Ascending aorta (tissue), 2 donors: ENCODE measurements at places on chromosomes 2 and 18. TPM values are rescaled to one million over a fixed set of nuclear protein-coding genes. Genes with fewer than 3 reads are reported as not detected.

RTP5 gene
- not detected for total RNA-seq

ABCG5 gene
- 4.0 TPM for total RNA-seq

ATOH8 gene
- total RNA-seq = 239 TPM

TRIB2 gene
- total RNA-seq = 55.6 TPM

TMEFF2 gene
- total RNA-seq = not detected

UGT1A9 gene
- not detected for total RNA-seq

- DNase-seq = peak; percentile 33
Measured at GRCh38 chr2:121336528-121337294, 51.7 kb upstream of the TFCP2L1 start.

- no peak for DNase-seq
Measured at GRCh38 chr2:207487650-207488311, 42.0 kb upstream of the CREB1 start.

DNA sequence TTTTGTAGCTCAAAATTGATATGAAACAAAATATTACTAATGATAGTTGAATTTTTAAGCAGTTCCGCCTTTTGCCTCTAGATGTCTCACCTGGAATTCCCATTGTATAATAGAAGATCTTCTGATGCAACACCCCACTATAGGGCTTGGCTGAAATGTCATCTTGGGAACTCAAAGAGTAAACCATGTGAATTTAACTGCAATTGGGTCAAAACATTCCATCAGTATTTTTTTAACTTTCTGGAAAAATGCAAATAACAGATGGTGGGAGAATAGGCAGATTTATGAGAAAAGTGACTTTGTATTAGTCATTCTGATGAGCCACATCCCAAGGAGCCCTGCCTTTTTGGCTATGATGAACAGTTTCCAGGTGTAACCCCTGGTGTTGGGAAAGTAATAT, 489.9 kb downstream of the NYAP2 start:
- no peak for DNase-seq

DNA sequence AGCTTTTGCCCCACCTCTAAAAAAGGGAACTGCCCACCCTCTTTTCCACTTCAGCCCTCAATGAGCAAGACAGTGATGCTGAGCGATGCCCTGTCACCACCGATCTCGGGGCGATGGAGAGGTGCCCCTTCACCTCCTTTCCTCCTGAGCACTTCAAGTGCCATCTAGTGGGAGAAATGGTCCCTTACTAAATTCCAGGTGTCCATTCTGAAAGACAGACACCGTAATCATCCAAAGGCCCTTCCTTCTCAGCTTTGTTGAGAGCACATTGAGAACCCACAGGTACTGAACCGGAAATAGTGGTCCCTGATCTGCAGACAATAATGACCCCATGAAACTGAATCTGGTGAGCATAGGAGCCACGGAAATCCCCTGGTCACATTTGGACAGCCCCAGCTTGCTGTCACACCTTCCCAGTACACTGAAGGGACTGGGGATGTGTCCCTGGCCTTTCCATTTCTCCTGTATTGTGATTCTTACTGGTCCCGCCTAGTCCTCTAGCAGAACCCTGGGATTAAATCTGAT, 38.5 kb downstream of the KCTD18 start:
- DNase-seq = no peak

- no peak for DNase-seq
Measured at GRCh38 chr18:50075772-50076171, 119.2 kb downstream of the MYO5B start.

DNA sequence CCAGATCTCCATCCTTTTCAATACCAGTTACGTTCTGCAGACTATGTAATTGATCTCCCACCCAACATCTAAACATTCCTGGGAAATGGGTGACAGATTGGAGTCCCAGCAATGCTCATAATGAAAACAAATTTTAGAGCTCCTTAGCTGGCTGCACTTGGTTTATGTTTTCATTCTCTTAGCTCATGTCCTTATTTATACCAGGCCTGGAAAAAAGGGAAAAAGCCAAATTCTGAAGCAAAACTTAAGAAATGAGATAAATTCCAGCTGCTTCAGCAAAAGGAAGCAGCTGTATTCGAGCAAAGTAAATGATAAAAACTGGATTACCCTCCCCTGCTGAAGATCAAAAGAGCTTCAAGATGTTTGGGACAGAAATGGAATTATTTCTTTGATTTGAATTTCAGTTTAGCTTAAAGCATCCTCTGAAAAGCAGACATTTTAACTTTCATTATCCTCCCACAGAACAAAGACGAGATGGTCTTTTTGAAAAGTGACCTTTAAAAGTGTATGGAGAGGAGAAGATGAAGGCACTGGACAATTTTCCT, 196.5 kb upstream of the THUMPD2 start:
- DNase-seq = no peak

- DNase-seq = no peak
Measured at GRCh38 chr18:62860062-62860461, 144.7 kb downstream of the PHLPP1 start.

- DNase-seq = no peak
Measured at GRCh38 chr2:85178154-85178553, 45.0 kb downstream of the TCF7L1 start.

GRCh38 chr18:45935591-45936335, 31.4 kb downstream of the EPG5 start:
- no peak for DNase-seq

- DNase-seq = no peak
Measured at GRCh38 chr2:128670066-128670465, 351.4 kb upstream of the HS6ST1 start.

- no peak for DNase-seq
Measured at GRCh38 chr18:23540867-23541266, 37.6 kb downstream of the RMC1 start.

- DNase-seq = no peak
Measured at GRCh38 chr18:69261406-69261805, 139.3 kb upstream of the DOK6 start.

DNA sequence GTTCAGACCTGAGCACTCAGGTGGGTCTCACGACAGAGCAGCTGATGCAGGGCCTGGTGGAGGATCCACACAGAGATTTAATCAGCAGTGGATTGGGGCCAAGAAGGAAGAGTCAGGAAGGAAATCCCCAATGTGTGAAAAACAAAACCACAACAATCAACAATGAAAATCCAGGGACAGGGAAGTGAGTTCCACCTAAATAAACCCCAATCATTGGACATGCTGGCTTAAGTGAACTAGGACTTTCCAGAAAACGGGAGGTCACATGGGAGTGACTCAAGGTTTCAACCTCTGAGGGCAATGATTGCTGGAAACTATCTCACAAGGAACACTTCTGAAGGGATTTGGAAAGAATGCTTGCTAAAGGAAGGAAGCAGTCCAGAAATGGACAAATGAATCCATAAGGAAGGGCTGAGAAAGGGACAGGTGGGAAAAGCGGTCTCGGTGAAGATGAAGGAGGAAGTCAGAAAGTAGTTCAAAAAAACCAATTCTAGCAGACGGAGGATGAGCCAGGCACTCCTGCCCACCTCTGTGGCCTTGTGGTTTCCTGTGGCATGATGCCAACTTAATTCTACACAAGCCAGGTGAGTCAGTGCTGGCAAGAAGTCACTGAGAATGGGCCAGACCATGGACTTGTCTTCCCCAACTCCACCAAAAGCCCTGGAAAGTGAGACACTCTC, 15.4 kb upstream of the XDH start:
- DNase-seq = no peak

GRCh38 chr2:189599245-189599644, 18.7 kb upstream of the SLC40A1 start:
- no peak for DNase-seq

DNA sequence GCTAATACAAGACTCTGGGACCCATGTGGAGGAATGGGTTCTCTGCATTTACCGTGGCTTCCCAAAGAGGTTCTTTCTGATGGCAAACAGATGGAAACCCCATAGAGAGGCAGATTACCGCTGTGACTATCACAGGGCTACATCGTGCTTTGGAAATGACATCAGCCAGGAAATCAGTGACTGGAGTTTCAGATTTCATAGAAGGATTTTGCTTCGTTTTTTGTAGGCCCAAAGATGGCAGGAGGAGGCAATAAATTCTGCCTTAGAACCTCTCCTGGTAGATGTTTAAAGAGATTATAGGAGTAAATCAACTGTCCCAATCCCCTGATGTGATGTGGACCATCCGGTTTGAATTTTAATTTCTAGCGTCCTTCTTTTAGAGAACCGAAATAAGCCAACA, 214.1 kb downstream of the AGPS start:
- no peak for DNase-seq

DNA sequence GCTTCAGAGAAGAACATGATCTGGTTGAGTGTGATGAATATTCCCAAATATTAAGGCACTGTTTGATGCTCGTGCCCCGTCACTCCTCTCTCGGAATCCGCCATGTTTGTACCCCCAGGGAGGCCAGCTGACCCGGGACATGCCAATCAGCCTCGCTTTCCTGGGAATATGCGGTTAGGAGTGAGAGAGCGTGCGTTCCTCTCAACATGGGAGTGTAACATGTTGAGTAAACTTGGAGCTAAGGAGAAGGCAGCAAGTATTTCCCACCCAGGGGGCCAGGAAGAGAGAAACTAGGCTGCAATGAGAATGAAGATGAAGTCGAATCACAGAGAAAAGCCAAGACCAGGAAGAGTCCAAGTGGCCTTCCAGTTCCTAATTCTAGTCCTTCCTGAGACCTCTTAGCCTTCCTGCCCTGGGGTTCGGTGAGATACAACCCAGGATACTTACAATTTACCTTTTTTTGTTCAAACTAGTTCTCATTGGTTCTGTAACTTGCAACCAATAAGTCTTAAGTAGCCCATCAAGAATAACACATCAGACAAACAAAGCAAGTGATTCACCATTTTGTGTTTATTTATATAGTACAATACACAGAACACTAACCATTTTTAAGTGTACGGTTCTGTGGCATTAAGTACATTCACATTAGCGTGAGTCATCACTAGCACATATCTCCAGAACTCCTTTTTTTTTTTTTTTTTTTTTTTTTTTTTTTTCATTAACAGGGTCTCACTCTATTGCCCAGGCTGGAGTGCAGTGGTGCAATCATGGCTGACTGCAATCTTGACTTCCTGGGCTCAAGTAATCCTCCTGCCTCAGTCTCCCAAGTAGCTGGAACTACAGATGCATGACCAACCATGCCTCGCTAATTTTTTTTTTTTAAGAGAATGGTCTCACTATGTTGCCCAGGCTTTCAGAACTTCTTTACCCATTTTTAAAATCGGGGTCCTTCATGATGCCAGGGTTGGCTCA, 36.4 kb upstream of the SLC1A4 start:
- no peak for DNase-seq
